GM12864 (cell line): ENCODE measurements at places on chromosomes 12 and 14.

DNA sequence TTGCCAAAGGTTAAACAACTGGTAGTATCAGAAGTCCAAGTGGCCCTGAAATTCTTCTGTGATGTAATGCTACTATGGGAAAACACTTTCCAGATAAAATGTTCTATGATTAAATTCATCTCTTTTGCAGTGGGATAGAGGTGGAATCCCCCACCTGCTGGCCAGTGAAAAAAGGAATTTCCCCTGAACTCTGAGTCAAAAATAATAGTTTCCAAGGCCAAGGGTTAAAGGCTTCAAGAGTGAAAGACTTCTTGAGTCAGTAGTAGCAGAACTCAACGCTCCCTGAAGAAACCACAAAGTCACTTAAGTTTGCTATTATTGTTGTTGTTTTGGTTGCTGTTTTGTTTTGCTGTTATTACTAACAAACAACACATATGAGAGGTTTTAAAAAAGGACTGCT lies 330.8 kb downstream of the SOX5 start:
- DNase-seq = no peak

DNA sequence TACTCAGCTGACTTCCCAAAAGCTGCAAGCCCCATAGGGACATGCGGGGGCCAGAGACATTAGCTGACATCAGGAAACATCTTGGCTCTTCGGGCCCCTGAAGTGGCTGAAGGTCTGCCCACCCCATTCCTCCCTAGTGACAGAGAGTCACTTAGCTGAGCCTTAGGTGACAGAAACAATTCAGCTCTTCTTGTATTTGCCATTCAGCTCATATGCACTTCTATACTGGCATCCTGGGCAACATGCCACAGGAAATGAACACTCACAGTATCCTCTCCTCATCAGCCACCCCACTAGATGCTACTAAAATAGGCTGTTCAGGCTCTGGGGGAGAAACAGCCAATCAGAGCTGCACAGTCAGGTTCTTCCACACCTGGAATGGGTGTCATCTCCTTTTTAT lies 3.4 kb downstream of the DCTN2 start:
- no peak for DNase-seq

GRCh38 chr12:95337146-95337545 lies 119.5 kb downstream of the VEZT start:
- DNase-seq = no peak

GRCh38 chr14:75979071-75979571 lies 2.7 kb downstream of the TGFB3 start:
- DNase-seq = no peak

GRCh38 chr12:78208092-78208491 lies 377.4 kb downstream of the NAV3 start:
- DNase-seq = no peak

DNA sequence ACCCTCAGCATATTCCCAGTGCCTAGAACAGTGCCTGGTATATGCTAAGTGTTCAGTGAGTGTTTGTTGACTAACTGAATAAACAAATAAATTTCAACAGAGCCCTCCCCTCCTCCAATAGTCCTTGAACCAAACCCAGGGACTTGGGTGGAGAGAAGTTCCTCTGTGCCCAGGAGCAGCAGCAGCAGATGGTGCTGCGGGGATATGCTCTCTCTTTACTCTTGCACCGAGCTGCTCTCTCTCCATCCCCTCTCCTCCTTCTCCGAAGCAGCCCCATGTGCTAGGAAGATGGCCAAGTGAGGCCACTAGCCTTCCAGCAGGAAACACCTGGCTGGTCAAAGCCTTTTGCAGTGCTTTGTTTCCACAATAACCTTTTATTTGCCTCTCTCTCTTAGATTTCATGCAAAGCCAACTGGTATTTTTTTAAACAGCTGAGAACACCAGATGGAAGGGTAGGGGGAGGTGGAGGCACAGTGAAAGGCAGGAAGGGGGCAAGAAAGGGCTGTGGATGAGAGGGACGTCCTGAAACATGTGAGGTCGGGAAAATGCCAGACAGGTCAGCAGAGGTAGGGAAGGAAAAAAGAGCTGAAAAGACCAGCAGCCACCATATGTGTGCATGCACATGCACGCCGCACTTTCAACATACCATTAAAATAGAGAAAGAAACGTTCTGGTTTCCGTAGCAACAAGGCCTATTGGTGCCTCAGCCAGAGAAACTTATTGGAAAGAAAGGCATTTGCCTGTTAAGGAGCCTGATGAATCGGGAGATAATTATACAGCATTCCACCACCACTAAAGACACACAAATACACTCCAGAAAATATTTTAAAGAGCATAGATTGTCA lies 78.9 kb downstream of the EMP1 start:
- no peak for DNase-seq

DNA sequence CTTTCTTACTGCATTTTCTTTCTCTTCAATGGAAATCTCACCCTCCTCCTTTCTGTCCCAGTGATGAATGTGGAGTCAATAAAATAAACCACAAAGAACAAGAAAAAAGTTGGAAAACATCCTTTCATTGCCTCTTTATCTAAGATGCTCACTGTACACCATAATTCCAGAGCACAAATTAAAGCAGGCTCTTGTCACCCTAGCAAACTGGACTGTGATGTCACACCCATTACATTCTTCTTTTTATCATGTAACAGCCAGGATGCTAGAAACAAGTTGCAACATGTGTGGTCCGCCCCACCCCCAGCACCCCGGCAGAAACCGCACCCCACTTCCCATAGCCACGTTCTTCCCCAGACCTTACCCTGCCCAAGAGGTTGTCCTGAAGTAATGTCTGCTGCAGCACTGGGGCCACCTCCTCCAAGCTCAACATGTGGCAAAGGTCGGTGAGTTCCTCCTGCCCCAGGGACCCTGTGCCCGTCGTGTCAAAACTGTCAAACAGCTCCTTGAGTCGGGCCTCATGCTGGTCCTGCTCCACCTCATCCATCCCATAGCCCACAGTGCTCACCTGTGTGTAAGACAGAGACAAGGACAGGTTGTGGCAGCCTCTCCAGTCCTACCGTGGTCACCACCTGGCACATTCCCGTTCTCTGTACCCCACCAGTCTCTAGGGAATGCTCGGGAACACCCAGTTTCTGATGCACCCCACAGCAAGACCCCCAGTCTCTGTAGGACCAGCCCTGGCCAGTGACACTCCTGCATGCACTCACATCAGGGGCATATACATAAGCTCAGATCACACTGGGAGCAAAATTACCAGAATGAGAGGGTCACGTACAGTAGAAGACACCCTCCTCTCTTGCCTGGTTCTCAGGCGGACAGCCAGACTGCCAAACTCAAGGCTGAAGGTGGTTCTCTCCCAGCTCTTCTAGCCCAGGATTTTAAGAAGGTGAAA lies 9.2 kb downstream of the NIN start:
- no peak for DNase-seq

- DNase-seq = no peak
Observed at GRCh38 chr12:110550981-110551380, 32.1 kb downstream of the PPTC7 start.

DNA sequence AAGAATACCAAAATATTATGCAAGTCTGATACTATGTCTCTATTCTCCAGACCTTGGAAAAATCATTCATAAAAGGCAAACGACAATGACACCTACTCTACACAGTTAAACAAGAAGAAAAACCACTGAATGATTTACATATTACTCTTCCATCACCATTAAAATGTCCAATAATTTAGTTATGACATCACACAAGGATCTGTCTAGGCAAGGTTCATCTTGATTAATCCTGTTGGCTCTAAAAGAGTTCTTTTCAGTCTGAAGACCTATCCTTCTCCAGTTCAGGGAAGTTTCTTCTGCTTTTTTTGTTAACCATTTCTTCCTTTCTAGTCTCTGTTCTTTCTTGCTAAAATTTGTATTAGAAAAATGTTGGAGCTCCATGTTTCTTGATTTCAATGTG lies 64.0 kb downstream of the OSBPL8 start:
- no peak for DNase-seq

- DNase-seq = no peak
Observed at GRCh38 chr14:96187216-96188031, 17.2 kb upstream of the BDKRB2 start.

DNA sequence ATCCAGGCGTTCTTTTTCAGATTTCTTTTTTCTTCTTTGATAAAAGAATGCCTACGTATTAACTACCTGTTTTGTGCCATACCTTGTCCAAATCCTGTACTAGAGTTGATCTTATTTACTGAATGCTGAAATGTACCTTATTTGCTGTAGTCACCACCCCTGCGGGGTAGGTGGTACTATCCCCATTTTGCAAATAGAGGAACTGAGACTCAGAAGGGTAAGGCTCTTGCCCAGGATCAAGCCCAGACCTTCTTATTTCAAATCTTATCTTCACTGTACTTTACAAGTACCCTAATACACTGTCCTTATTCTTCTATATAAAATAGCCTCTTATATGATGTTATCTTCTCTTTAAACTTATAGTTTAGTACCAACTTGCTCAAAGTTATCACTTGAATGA lies 206.5 kb downstream of the SLC41A2 start:
- no peak for DNase-seq

DNA sequence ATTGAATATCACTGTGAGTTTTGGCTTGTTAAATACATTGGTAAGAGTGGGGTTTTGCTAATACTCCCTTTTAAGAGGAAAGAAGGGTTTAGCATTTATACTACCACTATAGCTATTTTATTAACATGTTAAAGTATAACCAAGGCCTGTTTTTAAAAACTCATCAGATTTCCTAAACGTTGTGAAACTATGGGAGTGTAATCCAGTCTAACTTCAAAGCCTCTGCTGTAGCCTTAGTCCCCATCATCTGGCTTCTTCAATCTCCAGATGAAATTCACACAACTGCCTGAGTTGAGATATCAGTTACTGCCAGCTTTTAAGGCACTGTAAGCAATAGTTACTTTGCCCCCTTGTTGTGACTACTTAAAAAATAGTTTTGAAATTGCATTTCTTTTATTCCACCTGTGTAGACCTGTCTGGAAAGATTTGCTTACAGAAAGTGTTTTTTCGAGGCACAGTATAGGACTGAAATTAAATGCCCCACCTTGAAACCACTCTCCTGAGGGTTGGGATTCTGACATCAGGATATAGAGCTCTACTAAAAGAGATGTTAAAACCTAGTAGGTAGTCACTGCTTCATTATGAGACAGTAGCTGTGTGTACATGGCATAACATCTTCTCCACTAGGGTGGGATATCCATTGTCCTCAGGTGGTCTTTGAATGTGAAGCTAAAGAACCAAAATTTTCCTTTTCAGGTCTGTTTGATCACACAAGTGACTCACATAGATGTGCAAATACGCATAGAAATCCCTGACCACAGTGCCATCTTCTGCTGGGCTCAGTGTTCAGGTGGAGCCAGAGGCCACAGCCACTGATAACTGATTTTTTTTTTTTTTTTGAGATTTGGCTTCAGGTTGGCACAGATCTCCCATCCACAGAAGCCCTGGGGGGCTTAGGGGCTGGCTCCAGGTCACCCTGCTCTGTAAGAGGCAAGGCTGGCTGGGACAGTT lies 125.5 kb downstream of the DAAM1 start:
- no peak for DNase-seq

DNA sequence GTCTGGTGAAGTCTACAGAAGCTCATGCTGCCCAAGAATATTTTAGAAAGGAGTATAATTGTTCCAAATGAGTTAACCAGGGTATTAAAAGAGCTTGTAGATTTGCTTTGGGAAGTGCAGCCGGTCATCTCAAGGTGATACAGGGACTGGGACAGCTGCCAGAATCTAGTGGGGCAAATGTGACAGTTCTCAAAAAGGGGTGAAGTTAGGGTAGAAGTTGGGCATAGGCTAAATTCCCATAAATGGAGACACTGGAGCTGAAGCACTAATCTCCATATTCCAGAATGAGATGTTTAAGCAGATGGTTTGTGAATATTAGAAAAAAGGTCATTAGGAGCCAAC lies 94.7 kb downstream of the ANO6 start:
- DNase-seq = no peak

DNA sequence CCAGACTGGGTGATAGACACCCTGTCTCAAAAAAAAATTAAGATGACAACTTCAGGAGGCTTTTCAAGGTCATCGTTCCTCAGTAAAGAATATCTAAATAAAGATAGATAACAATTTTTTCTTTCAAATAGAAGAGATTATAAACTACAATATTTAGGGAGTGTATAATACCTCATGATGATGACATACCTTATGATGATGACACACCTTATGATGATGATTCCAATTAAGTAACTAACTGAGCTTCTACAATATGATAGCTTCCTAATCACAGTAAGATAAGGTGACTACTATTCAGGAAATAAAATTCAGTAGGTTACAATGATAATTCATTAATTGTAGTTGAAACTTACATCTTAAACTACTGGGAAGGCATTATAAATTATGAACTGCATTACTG lies 40.4 kb downstream of the KITLG start:
- DNase-seq = no peak

DNA sequence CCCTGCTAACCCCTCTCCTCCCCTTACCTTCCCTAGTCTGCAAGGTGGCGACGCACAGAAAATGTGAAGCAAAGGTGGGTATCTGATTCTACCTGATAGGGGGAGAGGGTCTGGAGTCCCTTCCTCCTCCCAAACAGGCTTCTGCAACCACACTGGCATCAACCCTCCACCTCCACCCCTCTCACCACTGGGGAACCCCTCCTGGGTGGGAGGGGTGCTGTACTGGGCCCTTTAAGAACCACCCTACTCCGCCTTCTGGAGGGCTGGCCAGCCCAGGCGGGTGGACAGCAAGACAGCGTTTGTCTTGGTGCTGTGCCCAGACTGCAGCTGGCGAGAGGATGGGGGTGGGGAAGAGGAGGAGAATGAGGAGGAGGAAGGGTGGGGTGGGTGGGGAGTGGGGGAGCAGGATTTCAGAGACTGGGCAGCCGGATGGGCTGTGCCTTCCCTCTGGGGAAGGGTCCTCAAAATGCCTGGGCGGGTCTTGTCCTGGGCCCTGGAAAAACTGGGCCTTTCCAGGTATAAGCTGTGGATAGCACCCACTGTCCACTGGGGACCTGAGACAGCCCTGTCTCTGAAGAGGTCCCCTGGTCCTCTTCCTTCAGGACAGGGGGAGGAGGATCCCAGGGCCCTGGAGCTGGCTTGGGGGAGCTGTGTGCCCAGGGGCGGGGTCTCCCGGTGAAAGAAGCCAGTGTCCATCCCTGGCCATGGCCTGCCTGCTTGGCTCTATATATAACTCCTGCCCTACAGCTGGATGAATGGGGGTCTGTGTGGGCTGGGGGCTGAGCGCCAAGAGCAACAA lies 2.8 kb downstream of the TNS2 start:
- DNase-seq = no peak

- DNase-seq = no peak
Observed at GRCh38 chr14:38593476-38593875, 337.6 kb upstream of the CLEC14A start.

- no peak for DNase-seq
Observed at GRCh38 chr14:105080161-105080560, 14.9 kb upstream of the GPR132 start.

DNA sequence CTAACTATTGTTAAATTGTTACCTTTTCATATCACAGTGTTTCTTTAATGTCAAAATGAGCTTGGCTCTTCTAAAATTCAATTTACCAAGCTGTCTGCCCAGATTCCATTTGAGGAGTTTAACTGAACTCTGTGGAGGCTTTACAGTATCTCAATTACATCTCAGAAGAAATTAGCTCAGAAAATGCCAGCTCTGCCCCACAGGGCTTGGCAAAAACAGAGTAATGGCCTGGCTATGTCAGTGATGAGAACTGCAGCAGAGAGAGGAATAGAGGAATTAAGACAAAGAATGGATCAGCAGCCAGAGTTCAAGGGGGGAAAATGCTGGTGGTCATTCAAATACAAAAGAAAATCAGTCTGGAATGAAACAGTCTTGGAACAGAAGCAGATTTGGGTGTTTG lies 15.8 kb upstream of the TMTC1 start:
- no peak for DNase-seq
